Ammon's horn (tissue), 1 donor: ENCODE measurements at places on chromosomes 16 and 17.

DNA sequence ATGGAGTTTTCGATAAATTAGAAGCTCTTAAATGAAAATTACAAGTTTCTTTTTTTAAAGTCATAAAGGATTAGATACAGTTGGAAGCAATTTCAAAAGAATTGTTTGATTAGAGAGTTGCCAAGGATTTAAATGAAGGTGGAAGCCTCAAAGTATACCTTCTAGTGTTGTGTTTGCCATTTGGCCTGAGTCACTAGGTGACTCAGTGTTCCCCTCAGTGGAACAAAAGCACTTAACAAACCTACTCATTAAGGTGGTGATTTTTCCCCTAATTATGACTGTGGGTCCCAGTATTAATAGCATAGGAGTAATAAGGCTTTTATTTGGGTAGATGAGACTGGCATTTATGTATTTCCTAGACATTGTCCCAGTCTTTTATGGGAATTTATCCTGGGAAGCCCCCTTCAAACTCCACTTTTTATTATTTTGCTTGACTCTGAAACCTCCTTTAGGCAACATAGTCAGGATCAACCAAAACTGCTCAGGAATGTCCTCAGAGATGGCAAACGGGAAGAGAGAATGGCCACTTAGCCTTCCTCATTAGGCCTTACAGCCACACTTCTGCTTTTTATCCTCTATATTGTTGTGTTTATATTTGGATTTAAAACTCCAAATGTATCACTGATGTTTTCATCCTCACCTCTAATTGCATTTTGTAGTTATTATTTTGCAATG lies 161.0 kb downstream of the FTO start:
- peak; percentile 37 for DNase-seq

GRCh38 chr16:86041807-86042206 lies 142.8 kb downstream of the IRF8 start:
- DNase-seq: no peak

DNA sequence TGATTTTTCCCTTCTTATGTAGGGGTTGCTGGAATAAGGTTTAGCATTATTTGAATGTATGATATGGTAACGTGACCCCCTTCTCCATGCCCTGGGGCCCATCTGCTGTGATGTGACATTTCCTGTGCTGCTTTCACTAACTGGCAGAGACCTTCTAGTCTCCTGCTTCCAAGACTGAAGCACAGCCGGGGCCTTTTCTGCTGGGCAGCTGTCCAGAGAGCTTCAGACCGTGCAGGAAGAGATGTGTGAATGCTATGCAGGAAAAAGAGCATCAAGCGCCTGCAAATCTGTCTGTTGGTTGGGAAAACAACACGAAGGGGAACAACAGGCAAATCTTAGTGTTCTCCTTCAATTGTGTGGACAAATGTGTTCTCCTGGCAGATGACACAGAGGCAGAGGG lies 128.5 kb downstream of the SPACA3 start:
- peak; percentile 8 for DNase-seq

DNA sequence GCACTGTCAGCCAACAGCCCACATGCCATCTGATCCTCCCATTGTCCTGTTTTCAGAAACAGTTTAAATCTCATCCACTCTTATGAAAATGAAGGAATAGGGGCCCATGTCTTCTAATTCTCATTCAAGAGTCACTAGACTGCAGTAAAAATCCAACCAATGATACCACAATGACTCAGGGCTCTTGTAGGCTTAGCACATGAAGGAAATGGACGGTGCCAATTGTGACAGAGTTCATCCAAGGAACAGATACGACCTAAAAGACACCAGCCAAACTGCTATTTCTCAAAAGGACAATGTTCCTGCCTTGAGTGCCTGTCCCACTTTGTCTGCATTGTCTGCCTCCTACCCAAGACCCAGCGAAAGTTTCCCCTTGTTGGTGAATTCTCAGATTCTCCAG lies 204.8 kb upstream of the COX10 start:
- DNase-seq: no peak

GRCh38 chr17:18187226-18187625 lies 3.6 kb downstream of the ALKBH5 start:
- DNase-seq: peak; percentile 81

DNA sequence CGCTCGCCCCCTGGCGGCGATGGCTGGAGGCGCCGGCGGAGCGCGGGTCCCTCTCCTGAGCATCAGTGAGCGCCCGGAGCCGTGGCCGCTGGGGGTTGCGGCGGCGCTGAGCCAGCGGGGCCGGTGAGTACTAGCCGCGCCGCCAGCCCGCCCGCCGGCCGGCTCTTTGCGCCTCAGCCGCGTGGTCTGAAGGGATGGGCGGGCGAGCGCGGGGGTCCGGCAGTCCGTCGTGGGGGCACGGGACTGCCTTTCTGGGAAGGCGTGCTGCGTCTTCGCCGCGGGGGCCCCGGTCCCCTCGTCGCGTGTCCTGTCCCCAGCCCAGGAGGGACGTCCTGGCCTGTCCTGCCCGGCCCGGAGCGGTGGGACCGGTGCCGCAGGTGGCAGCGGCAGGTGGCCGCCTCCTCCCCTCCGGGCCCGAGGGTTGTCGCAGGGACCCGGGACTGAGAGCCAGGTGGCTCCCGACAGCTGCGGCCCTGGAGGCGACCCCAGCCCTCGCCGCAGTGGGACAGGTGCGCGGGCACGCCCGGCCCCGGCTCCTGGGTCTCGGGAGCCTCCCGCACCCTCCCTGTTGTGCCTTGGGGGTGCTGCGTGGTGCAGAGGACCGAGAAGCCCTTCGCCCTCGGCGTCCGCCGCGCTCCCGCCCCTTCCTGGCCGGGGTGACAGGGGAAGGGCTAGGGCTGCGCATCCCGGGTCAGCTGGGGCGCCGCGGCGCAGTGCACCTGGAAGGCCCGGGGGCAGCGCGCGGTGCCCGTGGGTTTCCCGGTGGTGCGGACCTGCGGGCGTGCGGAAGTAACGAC lies at the start of gene SPECC1:
Gene SPECC1, plus strand, starts transcription at position 58 of the 797 bp plus-strand sequence. CDS start 87,293 bp downstream, outside the sequence.
- peak; percentile 26 for DNase-seq

DNA sequence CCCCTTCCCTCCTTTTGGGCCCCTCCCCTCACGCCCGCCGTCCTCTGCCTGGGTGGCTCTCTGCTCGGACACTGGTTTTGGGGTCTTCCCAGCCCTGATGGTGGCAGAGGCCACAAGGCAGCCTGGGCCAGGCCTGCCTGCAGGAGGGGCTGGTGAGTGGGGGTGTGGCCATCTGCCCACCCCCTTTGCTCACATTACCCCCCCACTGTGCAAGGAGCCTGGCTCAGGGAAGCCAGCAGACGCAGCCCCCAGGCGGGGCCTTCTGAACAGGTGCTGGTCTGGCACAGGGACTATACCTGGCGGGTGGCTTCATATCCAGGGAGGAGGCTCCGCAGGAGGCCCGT lies 10.7 kb upstream of the ZFPM1 start:
- no peak for DNase-seq

DNA sequence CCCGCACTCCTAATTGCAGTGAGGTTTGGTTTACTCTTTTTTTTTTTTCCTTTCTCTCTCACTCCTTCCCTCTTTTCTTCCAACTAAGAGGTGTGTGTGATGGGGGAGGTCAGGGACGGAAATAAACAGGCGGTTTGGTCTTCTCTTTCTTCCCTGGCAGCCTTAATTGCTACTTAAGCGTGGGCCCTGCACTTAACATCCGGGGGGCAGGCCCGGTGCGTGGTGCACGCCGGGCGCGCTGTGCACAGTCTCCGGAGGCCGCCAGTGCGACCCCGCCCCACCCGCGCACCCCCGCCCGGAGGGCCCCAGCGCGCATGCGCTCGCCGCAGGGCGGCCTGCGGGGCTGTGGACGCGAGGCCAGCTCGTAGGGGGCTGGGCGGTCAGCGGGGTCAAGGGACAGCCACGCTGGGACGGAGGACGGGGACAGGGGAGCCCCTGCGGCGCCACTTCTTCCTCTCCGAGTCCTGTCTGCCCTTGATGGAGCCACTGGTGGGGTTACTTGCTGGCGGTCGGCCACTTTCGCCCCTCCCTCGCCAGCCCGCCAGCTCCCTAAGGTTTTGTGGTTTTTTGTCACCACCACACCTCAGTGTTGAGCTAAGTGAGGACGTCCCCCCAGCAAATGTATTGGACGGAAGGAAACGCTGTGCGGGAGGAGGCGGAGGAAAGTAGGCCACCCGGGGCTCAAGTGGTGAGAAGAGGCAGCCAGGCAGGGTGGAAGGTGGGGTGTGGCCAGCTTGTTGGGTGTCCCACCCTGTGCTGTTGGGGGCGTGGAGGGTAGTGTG lies 120.9 kb downstream of the MRM1 start:
- DNase-seq: peak; percentile 40

DNA sequence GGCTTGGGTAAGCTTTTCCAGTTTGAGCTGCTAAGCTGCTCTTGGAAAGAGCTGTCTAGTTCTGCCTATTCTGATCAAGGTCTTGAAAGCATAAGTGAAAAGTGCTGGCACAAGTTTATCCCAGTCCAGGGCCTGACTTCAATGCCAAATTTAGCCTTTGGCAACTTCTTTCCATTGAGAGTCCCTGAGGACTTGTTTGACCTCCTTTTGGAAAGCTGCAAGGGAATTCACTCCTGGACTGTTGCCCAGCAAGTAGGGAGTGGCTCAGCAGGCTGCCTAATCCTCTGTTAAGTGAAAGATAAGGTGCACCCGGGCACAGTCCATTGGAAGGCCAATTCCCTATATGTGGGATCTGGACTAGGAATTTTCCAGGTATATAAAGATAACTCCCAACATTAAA lies 16.0 kb upstream of the TANC2 start:
- DNase-seq: no peak

GRCh38 chr17:40615068-40615840 lies 32.4 kb downstream of the SMARCE1 start:
- DNase-seq: no peak

GRCh38 chr17:38403491-38403890 lies 24.8 kb upstream of the ARHGAP23 start:
- no peak for DNase-seq

- no peak for DNase-seq
These were observed 2.4 kb downstream of the NATD1 start for GRCh38 chr17:21250854-21251253.

DNA sequence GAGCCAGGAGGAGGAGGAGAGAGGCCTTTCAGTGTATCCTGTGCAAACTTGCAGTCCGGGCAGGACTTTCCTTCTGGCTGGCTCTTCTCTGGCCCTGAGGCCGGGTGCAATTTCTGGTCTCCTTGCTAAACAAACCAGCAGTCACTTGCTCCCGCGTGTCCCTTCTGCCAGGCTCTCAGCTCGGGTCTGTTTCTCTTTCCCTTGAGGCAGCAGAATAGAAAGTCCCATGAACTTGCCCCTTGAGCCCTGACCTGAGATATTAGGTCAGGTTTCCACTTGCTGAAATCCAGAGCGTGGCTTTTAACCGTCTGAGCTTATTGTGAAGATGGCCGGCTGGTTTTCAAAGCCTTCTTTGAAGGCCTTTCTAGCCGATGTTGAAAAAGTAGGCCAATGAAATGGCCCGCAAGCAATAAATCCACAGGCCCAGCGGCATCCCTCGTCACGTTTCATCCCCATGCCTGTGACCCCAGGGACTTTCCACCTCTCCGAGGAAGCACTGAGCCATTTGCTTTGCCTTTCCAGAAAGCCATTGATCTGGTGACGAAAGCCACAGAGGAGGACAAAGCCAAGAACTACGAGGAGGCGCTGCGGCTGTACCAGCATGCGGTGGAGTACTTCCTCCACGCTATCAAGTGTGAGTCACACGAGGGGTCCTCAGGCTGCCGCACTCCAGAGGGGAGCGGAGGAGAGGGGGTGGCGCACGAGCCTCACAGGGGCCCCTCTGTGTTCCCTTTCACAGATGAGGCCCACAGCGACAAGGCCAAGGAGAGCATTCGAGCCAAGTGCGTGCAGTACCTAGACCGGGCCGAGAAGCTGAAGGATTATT lies 4.5 kb downstream of the VPS4A start:
- DNase-seq: no peak

- DNase-seq: no peak
These were observed 34.1 kb downstream of the HIC1 start for GRCh38 chr17:2089021-2089422.

DNA sequence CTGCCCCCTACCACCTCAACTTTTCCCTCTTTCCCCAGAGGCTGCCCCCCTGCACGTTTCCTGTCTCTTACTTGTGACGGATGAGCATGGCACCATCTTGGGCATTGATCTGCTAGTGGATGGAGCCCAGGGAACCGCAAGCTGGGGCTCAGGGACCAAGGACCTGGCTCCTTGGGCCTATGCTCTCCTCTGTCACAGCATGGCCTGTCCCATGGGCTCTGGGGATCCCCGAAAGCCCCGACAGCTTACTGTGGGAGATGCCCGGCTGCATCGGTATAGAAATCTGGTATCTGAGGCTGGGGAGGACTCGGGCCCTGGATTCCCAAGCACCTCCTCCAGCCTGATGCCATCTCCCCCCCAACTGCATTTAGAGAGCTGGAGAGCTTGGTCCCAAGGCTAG lies 1.8 kb upstream of the CXCL16 start:
- DNase-seq: no peak

- DNase-seq: no peak
These were observed 56.4 kb downstream of the CHD9 start for GRCh38 chr16:53111078-53111791.

- DNase-seq: no peak
These were observed 16.2 kb upstream of the PVALEF start for GRCh38 chr17:81148986-81149533.

DNA sequence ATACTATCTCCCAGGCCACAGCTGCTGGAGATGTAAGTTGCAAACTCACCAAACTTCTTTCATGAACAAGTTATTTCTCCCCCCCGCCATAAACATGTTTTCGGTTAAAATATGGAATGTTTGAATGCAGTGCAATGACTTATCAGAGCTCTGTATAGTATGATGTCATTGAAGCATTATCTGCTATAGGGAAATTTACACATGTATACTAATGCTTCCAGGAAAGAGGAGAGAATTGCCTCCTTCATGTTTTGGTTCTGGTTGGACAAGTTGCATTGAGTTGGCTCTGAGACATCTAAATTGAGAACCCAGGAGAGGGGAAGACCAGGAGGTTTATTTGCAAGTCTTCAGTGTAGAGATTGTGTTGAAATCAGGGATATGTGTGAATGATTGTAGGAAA lies 20.8 kb downstream of the UQCRC2 start:
- no peak for DNase-seq

DNA sequence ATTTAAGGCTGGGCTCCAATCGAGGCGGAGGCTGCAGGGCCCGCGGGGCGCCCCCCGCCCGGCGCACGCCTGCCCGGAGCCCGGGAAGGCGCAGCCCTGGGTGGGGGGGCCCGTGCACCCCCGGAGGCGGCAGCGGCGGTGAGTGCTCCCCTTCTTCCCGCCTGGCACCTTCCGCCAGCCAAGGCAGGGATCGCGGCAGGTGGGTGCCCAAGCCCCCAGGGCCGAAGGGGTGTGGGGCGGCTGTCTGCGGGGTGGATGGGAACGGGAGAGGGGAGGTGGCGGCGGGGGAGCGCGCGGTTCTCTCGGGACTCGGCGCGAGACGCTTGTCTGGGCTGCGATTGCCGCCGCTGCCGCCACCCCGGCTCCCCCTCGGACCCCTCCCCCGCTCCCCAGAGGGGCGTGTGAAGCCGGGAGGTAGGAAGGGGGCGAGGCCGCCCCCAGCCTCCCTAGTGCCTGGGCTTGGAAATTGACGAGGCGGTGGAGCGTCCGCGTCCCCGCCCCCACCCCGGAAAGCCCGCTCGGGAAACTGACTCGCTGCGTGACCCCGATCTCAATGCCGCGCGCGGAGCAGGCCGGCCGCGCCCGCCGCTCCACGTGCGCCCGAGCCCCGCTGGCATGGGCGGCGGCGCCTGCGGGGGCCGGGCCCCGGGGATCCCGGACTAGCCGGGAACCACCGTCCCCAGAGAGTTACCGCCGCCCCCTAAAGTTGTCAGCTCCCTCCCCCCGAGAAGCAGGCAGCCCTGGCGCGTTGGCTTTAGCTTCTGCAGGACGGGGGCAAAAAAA lies 231.5 kb downstream of the MRTFB start:
- no peak for DNase-seq

GRCh38 chr16:71339236-71340171 lies 19.0 kb upstream of the CALB2 start:
- no peak for DNase-seq
